ENCODE measurements at places on chromosomes 4 and X.

DNA sequence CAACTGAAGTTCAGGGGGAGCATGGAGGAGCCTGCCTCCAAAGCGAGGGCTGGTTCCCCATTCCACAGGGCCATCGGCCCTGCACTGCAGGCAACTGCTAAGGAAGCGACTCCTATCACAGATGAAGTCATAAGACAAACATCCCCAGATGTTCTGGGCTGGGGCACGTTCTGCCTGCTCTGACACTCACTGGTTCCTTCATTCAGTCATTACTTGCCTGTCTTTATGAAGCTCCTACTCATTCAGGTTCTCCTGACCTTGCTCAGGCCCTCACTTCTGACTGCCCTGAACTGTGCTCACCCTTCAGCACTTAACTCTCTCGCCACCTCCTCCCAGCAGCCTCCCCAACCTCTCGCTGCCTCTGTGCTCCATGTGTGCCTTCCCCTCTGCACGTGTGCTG, 2.5 kb upstream of the SLC2A9 start:
- no peak for DNase-seq

- no peak for DNase-seq
These were observed 147.7 kb downstream of the DCK start for GRCh38 chr4:71141125-71141524.

GRCh38 chr4:78131403-78131802, 74.3 kb downstream of the FRAS1 start:
- DNase-seq = no peak

- no peak for DNase-seq
These were observed 2.2 kb downstream of the PDE6B start for GRCh38 chr4:627347-628125.

- DNase-seq = no peak
These were observed 136.0 kb upstream of the HPGD start for GRCh38 chr4:174658246-174658645.

DNA sequence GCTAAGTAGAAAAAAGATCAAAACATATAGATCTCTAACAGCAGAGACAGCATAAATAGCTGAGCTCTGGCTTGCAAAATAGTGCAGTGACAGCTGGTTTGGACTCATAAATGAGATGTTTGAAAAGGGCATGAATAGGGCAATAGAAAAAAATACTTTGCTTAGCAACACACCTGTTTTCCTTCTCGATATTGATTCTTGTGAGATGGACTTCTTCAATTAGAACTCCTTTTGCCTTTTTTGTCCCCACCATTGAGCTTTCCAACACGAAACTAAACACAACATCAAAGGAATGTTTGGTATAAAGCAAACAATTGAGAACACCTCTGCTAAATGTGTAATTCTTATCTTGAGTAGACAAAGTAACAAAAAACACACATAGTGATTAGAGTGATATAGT, 726.3 kb downstream of the RAPGEF2 start:
- no peak for DNase-seq

DNA sequence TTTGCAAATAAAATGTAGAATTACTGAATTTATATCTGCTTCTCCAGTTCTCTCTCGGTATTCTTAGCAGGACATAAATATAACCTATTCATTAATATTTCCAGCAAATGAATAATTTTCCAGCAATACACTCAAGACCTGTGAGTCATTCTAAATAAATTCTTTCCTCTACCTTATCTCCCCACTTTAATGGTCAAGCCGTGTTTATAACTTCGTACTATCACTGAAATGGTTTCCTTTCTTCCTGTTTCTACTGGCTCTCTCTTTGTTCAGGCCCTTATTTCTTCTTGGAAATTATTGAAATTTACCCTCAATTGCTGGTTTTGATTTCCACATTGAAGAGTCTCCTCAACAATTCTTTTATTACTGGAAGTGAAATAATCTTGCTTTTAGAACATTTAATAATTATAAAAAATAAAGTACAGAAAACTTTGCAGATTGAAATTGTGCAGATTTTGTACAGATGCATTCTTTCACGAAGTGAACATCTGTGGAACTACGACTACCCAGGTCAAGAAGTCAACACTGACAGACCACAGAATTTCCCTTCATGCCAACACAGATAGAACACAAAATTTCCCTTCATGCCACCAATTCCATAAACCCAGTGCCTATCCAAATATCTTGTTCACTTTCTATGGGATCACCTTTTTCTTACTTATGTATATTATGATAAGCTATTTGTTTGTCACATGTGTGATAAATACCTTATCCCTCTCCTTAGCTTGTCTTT, 205.7 kb downstream of the FAT4 start:
- DNase-seq = no peak

- no peak for DNase-seq
These were observed 106.4 kb upstream of the NDST4 start for GRCh38 chr4:115219862-115220261.

- DNase-seq = no peak
These were observed 507.7 kb downstream of the PDHA2 start for GRCh38 chr4:96347582-96347981.

- no peak for DNase-seq
These were observed 5.3 kb upstream of the MAMLD1 start for GRCh38 chrX:150357790-150358189.

DNA sequence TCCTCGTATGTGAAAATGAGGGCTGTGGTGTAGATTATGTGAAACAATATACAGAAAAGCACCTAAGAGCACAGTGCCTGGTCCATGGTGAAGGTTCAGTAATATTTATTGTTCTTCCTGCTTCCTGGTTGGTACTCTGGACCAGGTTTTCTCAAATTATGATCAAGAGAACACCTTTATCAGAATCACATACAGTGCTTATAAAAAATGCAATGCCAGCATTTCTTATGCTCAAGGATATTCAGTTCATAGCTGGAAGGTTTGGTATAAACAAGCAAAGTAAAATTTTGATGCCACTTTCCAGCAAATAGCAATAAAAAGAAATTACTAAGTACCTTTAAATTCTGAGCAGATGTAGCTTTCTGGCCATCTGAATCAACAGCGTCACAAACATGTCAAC, 1412.4 kb downstream of the RPA4 start:
- DNase-seq = no peak

- DNase-seq = no peak
These were observed 3.0 kb downstream of the GPC4 start for GRCh38 chrX:133412246-133412645.

GRCh38 chr4:39814403-39815185, 116.7 kb downstream of the UBE2K start:
- peak; percentile 13 for DNase-seq

GRCh38 chr4:76194325-76194724, 19.3 kb downstream of the SCARB2 start:
- DNase-seq = no peak

- DNase-seq = no peak
These were observed 618 bp downstream of the BEND4 start for GRCh38 chr4:42151568-42152506.

DNA sequence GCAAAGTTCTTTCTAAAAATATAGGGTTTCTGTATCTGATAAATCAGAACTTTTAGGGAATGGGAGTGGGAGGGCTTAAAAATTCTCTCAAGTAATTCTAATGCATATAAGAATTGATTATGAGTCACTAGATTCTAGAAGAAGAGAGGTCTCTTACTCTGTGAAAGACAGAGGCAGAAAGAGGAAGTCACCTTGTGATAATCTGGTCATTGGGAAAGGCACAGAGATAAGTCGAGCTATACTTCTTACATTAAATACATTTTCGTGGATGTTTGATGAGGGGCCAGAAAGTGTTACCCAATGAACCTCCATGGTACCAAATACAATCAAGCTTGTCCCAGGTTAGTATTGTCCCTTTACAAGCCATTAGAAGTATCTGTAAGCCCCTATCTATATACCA, 134.4 kb downstream of the MAD2L1 start:
- DNase-seq = no peak

DNA sequence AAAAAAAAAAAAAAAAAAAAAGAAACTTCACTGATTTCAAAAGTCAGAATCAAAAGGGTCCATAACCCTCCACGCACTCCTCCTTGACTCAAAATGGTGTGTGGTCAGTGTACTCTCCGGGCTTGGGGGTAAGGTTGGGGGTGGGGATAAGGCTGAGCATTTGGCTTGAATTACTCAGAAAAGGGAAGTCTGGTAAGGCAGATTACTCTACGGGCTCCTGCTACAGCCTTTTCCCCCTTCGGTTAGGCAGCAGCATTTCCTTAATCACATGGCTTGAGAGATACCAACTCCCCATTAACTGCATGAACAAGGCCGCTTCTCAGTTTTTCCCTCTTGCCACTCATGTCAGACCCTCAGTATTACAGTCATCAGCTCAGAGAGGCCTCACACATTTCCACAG, 135.4 kb upstream of the DUSP21 start:
- DNase-seq = no peak

GRCh38 chrX:39613482-39613995, 484.2 kb downstream of the BCOR start:
- peak; percentile 33 for DNase-seq

DNA sequence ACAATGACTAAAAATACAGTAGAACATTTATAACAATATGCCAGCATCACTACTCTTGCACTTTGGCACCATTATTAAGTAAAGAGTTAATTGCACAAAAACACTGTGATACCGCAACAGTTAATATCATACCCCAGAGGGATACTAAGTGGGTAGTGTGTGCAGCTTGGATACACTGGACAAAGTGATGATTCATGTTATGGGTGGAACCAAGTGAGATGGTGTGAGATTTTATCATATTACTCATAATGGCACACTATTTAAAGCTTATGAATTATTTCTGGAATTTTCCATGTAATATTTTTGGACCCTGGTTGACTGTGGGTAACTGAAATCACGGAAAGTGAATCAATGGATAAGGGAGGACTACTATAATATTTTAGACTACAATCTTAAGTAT, 265.3 kb downstream of the PCDH18 start:
- no peak for DNase-seq

GRCh38 chr4:163693776-163694175, 199.3 kb downstream of the TMA16 start:
- no peak for DNase-seq

DNA sequence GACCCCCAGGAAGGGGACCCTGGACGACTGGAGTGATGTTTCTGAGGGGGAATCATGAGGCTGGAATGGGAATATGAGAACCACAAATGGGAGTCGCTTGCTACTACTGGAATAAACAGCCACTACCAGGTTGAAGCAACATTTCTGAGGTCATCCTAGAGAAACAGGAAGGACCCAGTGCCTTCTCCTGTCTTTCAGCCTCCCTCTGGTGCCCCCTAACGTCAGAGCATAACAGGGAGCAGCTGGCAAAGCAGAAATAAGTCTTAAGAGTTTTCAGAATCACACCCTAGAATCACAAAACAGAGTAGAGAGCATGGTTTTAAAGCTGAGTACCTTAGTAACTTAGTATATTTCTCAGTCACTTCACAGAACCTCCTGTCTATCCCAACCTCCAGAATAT, 347.8 kb upstream of the PITX2 start:
- no peak for DNase-seq

DNA sequence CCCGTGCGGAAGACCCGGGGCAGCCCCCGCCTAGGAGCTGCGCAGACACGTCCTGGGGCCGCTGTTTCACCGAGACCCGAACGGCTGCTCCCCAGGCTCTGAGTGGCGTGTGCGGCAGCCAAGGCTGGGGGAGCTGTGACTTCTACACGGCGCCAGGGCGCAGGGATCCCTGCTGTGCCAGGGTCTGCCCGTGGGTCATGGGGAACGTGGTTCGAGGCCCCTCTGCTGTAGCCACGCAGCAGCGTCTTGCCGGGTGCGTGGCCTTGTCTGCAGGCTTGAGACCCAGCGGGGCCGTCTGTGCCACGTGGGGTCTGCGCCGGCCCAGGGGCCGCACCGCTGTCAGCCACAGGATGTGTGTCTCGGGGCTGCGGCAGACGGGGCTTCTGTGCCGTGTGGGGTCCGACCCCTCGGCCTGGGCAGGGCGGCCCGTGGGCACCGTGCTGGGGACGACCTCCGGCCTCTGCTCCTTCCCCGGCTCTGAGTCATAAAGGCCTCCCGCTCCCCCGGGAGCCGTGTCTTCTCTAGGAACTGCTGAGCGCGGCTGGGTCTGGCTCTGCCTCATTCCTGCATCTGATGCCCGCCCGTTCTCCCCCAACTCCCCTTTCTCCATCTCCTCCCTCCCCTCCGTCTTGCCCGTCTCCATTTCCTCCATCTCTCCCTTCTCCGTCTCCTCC, 12.7 kb upstream of the GTPBP6 start:
- DNase-seq = no peak

- no peak for DNase-seq
These were observed 56.5 kb downstream of the STAG2 start for GRCh38 chrX:124018023-124018422.

GRCh38 chr4:2946812-2947600, 16.2 kb downstream of the NOP14 start:
- no peak for DNase-seq

DNA sequence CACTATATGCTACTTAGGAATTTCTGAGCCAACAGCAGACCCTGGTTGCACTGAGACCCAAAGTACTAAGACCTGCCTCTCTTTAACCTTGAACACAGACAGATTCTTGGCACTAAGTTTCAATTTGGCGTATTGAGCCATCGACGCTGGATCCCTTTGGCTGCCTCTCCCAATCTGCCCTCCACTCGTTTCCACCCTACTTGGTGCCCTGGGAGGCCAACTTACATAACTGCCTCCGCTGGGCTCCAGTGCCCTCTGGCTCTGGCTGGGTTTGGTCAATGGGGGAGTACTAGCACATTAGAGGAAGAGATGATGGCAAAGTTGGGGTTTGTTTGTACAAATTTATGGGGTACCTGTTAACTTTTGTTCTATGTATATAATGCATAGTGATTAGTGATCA, 63.5 kb downstream of the TMEM156 start:
- DNase-seq = no peak

DNA sequence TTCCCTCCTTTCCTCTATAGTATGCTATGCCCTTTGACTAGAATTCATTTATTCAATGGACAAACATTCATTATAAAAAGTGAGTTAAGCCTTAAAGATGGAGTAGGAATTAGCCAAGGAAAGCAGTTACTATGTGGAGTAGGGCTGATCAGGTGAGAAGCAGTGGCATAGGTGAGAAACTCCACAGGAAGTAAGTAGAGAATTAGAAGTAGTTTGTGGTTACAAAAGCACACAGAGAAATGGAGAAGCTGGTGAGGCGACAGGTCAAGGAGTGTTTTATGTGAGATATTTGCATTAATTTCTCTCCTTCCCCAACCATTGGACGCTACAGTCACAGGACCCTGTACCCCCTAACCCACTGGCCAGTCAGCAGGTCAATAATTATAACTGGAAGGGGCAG, 30.6 kb downstream of the SETD7 start:
- DNase-seq = no peak

DNA sequence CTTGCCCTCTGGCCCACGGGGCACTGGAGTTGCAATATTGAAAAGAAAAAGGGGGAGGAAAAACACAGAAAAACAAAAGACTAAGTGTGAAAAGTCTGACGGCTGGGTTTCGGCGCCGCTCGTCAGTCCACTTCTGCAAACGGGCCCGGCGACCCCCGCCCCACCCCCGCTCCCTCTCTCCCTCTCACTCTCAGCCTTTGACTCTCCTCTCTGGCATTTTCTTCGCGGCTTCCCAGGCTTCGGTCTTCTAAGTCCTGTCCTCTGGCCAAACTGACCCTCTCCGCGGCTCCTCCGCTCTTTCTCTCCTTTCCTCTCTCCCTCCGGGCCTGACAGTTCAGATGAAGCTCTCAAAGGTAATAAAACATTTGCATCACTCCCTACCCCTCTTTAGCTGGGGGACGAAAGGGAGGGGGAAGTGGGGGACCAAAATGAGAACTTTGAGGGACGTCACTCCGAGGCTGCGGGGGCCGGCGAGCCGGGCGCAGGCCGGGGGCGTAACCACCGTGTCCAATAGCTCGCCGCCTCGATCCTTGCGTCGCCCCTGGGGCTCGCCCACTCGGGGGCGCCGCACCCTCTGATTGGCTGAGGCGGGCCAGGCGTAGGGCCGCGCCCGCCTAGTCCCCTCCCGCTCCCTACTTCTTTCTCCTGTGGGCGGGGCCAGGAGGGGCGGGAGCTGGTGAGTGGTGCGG, at the start of gene NKX6-1:
Gene NKX6-1, minus strand, starts transcription at position 358 of the 689 bp plus-strand sequence. CDS start 1,064 bp downstream, outside the sequence.
- DNase-seq = peak; percentile 29

Measured in stimulated activated CD4-positive, alpha-beta T cell treated with anti-CD3 and anti-CD28 coated beads, Interleukin-2, amount 100 ng/mL, for 24 hours (primary cell).